ENCODE measurements at places on chromosomes 7 and 10.

DNA sequence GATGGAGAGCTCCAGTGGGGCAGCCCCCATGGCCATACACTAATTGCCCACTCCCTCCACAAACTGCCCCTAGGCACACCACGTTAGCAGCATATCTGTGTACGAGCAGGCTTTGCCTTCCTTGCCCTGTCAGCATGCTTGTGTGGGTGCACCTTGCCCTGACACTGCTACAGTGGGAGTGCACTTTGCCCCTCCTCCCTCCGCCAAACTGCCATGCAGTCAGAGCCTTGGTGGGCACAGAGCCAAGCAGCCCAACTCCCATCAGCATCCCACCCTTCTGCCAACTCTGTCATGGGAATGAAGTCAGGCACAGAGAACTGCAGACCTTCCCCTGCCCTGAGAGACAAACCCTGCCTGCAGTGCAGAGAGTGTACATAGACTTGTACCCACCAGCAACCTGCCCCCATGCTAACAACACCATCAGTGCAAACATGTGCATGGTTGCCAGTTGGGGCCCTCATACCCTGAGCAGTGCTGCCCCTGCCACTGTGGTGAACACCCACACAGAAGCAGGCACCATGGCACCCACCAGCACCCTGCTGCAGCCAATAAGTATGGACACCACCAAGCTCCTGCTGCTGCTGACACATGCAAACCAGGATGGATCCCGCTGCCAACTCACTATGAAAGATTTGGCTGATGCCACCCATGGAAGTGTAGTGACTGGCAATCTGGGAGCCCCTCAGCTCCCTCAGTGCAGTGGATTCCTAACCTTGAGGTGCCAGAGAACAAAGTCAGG, 1197.7 kb upstream of the CELF2 start:
- no peak for DNase-seq

GRCh38 chr10:62996925-62997324, 136.2 kb upstream of the NRBF2 start:
- DNase-seq = no peak

DNA sequence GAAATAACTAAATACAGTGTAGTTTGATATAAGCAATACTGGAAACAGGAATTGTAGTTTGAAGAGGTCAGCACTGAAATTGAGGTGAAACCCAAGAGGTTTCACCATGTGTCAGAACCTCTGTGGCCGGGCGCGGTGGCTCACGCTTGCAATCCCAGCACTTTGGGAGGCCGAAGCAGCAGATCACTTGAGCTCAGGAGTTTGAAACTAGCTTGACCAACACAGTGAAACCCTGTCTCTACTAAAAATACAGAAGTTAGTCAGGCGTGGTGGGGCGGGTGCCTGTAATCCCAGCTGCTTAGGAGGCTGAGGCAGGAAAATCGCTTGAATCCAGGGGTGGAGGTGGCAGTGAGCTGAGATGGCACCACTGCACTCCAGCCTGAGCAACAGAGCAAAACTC, 13.7 kb downstream of the AHCYL2 start:
- DNase-seq = no peak

- no peak for DNase-seq
Observed at GRCh38 chr10:15069230-15069629, 19.3 kb downstream of the ACBD7 start.

- no peak for DNase-seq
Observed at GRCh38 chr7:44087911-44088838, 5.8 kb upstream of the POLM start.

DNA sequence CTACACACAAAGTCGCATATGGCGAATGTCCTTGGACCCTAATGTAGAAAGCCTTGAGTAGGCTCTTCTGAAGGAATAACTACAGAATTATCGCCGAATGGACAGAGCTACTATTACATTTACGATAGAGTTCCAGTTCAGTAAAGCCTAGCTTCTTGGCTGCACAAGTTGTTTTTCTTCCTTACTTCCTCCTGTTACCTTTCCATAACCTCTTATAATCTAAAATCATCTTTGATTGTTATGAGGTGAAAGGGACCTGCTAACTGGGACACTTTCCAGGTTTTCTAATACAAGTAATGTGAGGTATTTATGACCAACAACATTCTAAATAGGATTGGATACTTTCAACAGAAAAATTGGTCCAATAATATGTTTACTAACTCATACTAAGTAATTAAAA, 31.2 kb downstream of the MACC1 start:
- no peak for DNase-seq

- no peak for DNase-seq
Observed at GRCh38 chr7:90710466-90710850, 114.3 kb downstream of the CDK14 start.

DNA sequence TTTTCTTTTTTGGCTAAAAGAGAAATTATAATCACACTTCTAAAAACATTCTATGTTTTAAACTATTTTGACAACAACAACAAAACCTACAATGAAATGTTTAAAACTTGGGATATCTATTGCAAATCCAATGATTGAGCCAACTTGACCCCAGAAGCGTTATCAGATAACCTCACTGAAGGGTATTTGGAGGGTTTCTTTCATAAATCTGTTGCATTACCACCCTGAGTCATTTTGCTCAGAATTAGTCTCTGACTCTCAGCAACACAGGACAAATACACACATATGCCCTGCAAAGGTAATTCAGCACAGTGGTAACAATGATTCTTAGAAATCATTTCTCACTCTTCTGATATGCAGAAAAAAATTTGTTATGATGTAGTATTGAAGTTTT, 2.3 kb upstream of the COL1A2 start:
- no peak for DNase-seq

DNA sequence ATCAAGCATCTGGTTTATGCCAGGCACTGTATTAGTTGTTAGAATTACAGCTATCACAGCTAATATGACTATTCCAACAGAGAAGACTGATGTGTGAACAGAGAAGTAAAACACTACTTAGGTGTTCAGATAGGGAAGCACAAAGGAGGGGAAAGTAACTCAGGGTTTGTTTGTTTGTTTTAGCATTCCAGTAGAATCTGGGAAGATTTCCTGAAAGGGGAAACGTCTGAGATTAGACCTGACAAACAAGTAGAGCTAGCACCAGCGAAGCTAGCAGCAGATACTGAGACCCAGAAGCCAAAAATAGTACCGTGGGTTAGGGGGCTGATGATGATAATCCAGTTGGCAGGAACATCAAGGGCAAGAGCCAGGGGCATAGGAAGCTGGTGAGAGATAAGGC, 28.8 kb upstream of the KLHL7 start:
- DNase-seq = no peak

- no peak for DNase-seq
Observed at GRCh38 chr10:95818668-95819067, 62.7 kb downstream of the ENTPD1 start.

DNA sequence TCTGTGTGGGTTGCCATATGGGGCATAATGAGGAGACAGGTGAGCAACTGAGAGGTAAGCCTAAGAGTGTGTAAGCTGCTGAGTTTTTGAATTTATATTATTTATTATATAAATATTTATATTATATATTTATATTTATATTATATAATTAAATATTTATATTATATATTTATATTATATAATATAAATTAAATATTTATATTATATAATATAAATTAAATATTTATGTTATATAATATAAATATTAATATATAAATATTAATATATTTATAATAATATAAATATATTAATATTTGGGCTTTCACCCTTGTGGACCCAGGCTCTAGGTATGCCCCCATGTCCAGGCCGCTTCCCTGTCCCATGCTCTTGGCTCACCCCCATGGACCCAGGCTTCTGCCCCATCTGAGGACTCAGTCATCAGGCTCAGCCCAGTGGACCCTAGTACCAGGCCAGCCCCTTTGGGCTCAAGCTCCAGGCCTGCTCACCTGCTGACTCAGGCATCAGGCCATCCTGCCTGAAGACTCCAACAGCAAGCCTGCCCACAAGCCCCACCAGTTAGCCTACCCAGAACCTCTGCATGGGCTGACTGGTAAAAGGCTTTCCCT, 755.4 kb downstream of the SUGCT start:
- DNase-seq = no peak

GRCh38 chr10:75450075-75450445, 18.6 kb downstream of the LRMDA start:
- no peak for DNase-seq

GRCh38 chr7:159231017-159231416, 86.3 kb upstream of the VIPR2 start:
- no peak for DNase-seq

DNA sequence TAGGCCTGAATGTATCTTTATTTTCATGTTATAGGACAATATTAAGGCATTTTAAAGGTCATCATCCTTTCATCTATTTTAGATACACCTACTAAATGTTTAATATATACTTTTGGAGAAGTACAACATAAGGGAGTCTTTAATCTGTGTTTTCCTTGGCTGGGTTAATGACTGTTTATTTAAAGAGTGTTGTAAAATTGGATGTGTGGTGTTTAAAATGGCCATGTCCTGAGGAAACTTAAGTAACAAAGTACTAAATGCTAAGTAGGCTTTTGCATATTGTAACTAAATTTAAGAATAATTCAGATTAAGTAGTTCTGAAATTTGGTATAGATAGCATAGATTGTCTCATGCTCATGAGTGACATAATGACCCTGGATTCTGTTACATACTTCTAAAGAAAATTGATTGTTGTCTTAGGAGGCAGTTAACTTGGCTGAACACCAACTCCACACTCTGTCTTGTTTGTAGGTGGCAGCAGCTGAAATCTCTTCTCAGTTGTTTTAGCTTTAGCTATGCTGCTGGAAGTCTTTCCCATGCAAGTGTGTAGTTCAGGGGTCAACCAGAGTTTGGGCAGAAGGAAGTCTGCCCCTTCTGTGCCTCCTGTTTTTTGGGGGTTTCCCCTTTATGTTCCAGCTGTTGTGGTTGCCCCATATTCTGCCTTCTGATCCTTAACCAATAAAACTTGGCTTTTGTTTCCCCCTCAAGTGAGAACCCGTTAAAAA, 29.2 kb downstream of the DLD start:
- DNase-seq = no peak

DNA sequence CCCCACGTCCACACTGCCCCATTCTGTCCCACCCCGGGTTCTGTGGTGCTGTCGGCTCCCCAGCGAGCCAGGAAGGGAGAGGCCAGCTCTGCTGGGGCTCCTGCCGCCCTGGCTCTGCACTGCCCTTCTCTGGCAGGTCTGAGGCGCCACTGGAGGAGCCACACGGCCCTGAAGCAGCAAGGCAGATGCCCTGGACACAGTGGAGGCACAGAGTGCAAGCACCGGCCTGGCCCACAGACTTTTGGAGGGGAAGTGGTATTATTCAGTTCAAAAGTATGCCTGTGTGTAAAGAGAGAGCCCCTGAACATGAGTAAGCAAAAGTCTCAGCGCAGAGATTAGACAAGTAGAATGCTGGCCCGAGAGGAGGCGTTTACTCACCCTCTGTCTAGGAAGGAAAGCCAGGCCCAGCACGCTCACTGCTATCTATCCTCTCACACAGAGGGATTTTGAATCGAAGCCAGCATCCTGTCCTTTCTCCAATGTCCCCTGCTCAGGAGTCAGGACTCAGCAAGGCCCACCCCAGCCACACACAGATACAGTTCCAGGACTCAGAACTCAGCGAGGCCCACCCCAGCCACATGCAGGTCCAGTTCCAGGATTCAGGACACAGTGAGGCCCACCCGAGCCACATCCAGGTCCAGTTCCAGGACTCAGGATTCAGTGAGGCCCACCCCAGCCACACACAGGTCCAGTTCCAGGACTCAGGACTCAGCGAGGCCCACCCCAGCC, 115.0 kb downstream of the EGFR start:
- no peak for DNase-seq

DNA sequence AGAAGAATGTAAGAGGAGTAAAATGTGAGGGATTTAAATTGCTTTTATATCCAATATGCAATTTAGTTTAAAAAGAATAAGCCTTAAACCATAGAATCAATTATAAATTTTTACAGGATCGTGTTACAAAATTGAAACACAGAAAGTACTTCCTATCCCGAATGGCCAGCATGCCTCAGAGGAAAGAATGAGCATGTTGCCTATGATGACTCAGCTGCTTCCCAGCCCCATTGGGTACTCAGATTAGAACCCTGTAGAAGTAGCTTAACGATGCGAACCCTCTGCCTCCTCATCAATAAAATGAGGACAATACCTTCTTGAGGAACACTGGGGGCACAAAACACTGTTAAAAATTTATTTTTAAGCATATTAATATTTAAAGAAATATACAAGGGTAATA, 113.4 kb upstream of the CDK1 start:
- no peak for DNase-seq

- no peak for DNase-seq
Observed at GRCh38 chr7:150968734-150969372, 9.3 kb downstream of the KCNH2 start.

DNA sequence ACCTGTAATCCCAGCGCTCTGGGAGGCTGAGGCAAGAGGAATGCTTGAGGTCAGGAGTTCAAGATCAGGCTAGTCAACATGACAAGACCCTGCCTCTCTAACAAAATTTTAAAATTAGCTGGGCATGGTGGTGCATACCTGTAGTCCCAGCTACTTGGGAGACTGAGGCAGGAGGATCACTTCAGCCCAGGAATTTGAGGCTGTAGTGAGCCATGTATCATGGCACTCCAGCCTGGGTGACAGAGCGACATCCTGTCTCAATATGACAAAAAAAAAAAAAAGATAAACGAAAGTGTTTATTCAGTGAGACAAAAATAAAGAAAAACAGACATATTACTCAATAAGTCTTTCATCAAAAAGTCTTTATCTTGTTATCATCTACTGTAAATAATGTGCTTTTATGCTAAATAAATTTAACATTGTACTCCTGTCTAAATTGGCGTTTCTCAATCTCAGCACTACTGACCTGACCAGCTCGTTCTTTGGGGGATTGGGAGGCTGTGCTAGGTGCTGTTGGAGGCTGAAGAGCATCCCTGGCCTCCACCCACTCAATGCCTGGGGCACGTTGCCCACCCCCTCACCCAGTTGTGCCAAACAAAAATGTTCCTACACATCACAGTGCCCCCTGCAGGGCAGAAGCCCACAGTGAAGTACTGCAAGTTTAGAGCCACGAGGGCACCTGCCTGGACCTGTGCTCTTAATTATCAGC, 57.7 kb downstream of the NCAPG2 start:
- no peak for DNase-seq

DNA sequence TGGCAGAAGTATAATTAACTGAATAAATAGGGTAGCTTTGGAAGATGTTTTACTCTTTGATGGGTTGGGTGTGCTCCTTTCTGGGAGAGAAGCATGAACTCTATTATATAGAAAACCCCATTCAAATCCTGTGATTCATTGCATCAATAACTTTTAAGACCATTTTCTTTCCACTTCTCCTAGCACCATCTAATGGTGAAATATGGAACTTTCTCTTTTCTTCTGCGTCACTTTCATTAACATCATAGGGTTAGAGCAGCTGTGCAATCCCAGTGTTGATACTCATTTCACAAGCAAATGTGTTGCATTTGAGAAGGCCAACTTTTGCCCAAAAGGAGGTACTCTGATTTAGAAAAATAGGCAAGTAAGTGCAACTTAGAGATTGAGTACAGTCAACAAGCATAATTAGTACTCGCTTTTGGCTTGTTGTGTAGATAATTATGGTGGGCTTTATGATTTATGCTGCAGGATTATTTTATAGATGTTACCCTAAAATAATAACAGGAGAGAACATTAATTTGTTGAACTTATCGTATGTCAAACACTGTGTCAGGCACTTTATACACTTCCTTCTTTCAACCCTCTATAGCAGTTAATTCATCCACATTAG, 92.9 kb downstream of the CPED1 start:
- no peak for DNase-seq

Measured in GM06990 (cell line).